Immature natural killer cell (primary cell): ENCODE measurements at places on chromosomes 7 and 10. TPM values are rescaled to one million over a fixed set of nuclear protein-coding genes. Genes with fewer than 3 reads are reported as not detected.

GRM8 gene
- polyA plus RNA-seq: not detected

- DNase-seq: no peak
- no peaks in the 10 kb centered on the region for H3K27me3 ChIP-seq
- no peak overlapping the region for H3K27ac ChIP-seq
- no peak overlapping the region for H3K4me3 ChIP-seq
These were observed 83.6 kb downstream of the CABCOCO1 start for GRCh38 chr10:61746377-61746776.

DNA sequence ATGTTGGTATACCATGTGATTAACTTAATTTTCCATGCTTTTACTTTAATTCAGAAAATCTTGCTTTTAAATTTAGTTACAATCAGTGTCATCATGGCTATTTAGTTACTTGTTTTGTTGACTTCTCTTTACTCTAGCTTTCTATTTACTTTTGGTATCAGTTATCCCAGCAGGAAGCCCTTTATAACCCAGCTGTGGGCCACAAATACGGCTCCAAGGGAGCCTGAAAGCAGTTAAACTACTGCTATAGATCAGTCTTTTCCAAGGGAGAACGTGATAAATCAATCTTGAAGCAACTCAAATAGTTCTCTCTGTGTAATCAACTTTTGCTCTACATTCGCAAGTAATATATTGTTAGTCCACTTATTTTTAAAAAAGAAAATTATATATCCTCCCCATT lies 287.4 kb downstream of the CACNA2D1 start:
- no peak for DNase-seq
- no peaks in the 10 kb centered on the region for H3K36me3 ChIP-seq

CDHR3 gene
- 3.4 TPM for polyA plus RNA-seq

GRCh38 chr10:126504063-126504760 lies 115.9 kb upstream of the ADAM12 start:
- DNase-seq: peak; percentile 41
- no peak overlapping the region for H3K27ac ChIP-seq
- no peaks in the 10 kb centered on the region for H3K4me1 ChIP-seq
- no peak overlapping the region for H3K4me3 ChIP-seq

DNA sequence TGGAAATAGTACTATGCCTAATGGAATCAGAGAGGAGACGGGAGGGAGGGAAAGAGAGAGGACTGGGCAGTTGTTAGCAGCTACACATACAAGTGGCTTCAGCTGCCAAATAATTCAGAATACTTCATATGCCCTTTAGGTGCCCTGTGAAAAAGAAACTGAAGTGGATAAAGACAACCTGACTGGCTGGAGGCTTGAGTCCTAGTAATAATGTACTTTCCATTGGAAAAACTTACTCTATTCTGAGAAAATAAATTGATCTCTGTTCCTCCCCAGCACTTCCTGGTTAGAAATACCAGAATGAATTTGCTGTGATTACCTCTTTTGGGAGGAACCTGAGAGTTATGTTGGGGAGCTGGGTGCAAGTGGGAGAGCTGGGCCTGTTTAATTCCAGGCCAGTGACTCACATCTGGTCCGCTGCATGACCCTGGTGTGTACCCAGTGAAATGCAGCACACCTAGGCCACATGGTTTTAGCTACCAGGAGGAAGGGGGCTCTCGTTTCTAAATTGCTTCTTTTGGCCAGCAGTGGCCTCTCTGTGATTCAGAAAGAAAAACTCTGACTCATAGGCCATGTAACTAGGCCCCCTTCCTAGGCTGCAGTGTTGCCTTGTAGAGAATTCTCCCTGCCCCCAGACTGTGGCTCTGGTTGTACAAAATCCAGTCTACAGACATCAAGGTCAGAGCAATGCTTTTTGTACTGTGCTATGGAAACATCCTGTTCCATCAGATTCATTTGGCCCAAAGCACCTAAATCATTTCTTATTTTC lies 6.5 kb downstream of the AGFG2 start:
- H3K36me3 ChIP-seq: peaks cover 4% of the 10 kb centered on the region
- peak overlapping the region; percentile 91 for H3K4me3 ChIP-seq
- peak overlapping the region; percentile 97 for H3K27ac ChIP-seq
- peaks cover 94% of the 10 kb centered on the region for H3K4me1 ChIP-seq
- peaks cover 2% of the 10 kb centered on the region for H3K27me3 ChIP-seq

SGCE gene
- 0.78 TPM for polyA plus RNA-seq

LRIT1 gene
- not detected for polyA plus RNA-seq

DNA sequence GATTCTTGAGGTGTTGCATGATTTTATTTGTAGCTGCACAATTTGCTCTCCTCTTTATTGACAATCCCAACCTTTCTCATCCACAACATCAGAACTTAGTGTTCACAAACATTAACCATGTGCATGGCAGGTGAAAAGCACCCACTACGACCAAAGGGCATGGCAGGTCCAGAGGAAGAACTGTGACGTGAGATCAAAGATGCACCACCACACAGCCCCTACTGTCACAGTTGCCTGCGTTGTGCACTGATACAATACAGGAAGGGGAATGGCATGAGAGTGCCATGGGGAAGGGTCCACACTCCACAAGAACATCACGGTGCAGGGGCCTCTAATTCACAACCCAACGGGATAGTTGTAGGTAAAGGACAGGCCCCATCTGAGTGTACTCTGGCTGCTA lies 217.1 kb upstream of the PFKP start:
- no peak for DNase-seq
- no peak overlapping the region for H3K4me3 ChIP-seq
- H3K36me3 ChIP-seq: no peaks in the 10 kb centered on the region

TMEM176B gene
- polyA plus RNA-seq: 0.87 TPM

SPDYE18 gene
- not detected for polyA plus RNA-seq

DNA sequence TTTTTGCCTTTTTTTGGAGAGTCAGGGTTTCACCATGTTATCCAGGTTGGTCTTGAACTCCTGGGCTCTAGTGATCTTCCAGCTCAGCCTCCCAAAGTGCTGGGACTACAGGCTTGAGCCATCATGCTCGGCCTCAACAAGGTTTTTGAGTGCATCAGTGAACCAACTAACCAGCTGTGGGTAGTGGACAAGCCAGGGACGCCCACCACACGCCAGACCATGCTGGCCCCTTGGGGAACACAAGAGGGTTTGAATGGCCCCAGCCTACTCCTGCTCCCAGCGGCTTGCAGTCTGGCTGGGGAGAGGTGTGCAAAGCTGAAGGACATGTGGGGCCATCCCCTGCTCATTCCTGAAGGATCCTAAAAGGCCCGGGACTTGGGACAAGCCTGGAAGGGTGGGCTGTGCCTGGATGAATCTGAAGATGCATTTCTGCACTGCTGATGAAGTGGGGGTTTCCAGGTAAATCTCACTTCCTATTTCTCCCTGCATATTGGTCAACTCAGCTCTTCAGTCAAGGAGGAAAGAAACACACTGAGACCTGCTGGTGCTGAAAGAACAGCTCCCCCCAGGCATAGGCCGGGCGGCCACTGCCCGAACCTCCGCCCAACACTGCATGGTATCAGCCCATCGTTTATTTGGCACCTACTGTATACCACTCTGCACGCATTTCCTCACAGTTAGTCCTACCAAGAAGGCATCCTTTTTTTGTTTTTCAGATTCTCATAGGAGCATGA lies 6.9 kb downstream of the MMD2 start:
- no peaks in the 10 kb centered on the region for H3K36me3 ChIP-seq
- H3K4me1 ChIP-seq: no peaks in the 10 kb centered on the region
- H3K27me3 ChIP-seq: peaks cover 11% of the 10 kb centered on the region
- no peak overlapping the region for H3K4me3 ChIP-seq

GRCh38 chr10:86217371-86218080 lies 149.1 kb downstream of the GRID1 start:
- no peak for DNase-seq
- no peak overlapping the region for H3K27ac ChIP-seq
- H3K27me3 ChIP-seq: peaks cover 3% of the 10 kb centered on the region
- no peaks in the 10 kb centered on the region for H3K4me1 ChIP-seq

DNA sequence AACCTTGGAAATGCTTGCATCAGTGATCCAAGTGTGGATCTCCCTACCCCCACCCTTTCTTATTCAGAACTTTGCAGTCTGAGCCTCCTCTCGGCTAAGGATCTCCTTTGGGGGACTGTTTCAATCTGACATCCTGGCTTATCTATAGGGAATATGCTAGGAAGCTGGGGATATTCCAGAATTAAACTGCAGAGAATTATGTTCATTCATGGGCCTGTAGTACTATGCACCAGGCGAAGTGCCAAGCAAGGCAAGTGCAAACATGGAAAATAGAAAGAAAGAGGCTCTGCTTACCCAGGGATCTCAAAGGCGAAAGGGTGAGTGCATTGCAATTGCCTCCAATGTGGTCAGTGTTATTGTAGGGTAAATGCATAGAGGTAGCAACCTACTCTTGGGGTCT lies 96.5 kb downstream of the CACNB2 start:
- H3K4me3 ChIP-seq: no peak overlapping the region
- DNase-seq: no peak
- H3K4me1 ChIP-seq: no peaks in the 10 kb centered on the region
- H3K27ac ChIP-seq: no peak overlapping the region

DNA sequence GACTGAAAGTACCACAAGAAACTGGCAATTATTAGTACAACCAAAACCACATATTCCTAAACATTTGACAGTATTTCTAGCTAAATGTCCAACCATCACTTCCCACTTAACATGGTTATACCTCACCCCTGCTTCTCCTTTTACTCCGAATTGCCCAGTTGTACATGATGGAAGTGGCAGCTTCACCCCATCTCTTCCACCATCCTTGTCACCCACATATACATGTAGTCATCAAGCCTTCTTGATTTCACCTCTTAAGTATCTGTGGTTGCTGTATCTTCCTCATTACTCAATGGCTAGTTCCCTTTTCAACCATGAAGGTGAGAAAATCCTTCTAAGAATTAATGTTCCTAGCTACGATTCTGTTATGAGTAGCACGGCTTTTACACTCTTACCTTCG lies 388.2 kb downstream of the CALN1 start:
- no peak for DNase-seq
- H3K27ac ChIP-seq: no peak overlapping the region

- peaks cover 2% of the 10 kb centered on the region for H3K27me3 ChIP-seq
- no peak overlapping the region for H3K4me3 ChIP-seq
- DNase-seq: no peak
- no peaks in the 10 kb centered on the region for H3K36me3 ChIP-seq
- no peaks in the 10 kb centered on the region for H3K4me1 ChIP-seq
These were observed 411.9 kb downstream of the TFEC start for GRCh38 chr7:115618676-115619075.

PILRB gene
- polyA plus RNA-seq: 12.2 TPM

ANKRD2 gene
- polyA plus RNA-seq: not detected

FXYD4 gene
- not detected for polyA plus RNA-seq

SLC16A9 gene
- polyA plus RNA-seq: not detected
